ENCODE measurements at places on chromosomes 4 and X.
A peak's percentile ranks its signal among the peaks of the same experiment; 100 is the strongest.

DNA sequence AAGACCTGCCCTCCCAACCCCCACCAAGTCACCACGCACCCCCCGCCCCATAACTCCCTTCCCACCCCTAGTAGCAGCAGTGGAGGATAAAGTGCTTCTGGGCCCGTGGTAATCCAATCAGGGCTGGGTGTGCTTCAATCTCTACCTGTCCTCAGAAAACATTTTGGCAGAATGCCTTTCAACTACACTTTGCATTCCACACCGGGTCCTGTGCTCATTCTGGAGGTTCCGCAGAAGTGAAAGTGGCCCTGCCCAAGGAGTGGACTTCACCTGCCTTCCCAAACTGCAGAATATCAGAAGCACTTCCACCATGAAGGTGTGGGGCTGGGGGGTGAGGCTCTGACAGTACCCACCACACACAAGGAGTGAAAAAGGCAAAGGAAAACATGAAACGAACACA is 322.3 kb downstream of the DHX15 start:
- no peak for DNase-seq

- peak; percentile 38 for DNase-seq
Measured at GRCh38 chr4:673349-674091, 556 bp downstream of the ATP5ME start.

GRCh38 chr4:79199743-79200142 is 126.1 kb downstream of the NAA11 start:
- no peak for DNase-seq

- no peak for DNase-seq
Measured at GRCh38 chrX:41553688-41554087, 106.5 kb downstream of the NYX start.

GRCh38 chr4:170339522-170339921 is 249.8 kb upstream of the AADAT start:
- DNase-seq, result no peak

DNA sequence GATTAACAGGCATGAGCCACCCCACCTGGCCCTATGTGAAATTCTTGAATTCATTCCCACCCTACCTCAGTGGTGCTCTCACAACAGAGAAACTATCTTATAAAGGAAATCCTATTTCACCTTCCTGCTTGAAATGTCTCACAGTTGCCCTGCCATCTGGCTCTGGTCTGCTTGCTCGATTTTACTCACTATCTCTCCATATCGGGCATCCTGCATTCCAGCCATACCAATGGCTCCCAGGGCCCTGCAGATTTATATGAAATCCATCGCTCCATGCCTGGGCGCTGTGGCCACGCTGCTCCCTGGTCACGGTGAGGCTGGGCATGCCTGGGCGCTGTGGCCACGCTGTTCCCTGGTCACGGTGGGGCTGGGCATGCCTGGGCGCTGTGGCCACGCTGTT is 15.8 kb downstream of the SORBS2 start:
- DNase-seq, result no peak

- no peak for DNase-seq
Measured at GRCh38 chrX:39875834-39876628, 221.7 kb downstream of the BCOR start.

- DNase-seq, result no peak
Measured at GRCh38 chr4:1495416-1496115, 89.3 kb upstream of the NKX1-1 start.

GRCh38 chrX:48891402-48892288 is 5.9 kb downstream of the TIMM17B start:
- peak; percentile 72 for DNase-seq

DNA sequence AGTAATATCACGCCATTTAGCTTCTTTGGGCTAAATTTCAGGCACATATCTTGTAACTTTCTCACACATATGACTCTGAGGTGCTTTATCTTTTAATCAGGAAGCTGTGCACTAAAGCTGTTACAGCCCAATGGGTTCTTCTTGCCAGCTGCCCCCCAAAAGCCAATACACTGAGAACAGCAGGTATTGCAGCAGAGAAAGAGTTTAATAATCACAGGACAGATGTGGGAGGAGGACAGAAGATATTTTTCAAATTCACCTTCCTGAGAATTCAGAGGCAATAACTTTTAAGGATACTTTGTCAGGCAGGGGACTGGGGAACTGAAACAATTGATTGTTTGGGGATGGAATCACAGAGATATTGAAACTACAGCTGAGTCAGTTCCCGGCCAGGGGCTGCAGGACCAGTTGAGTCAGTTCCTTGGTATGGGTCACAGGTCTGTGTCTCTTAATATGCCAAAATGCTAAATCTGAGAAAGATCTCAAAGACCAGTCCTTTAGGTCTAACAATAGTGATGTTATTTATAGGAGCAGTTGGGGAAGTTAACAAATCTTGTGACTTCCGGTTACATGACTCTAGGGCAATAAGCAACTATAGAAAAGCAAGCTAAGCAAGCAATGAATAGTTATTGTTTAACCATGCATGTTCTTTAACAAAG is 28.1 kb downstream of the DDIT4L start:
- DNase-seq, result no peak

GRCh38 chr4:79065262-79065661 is 126.0 kb upstream of the PAQR3 start:
- no peak for DNase-seq

DNA sequence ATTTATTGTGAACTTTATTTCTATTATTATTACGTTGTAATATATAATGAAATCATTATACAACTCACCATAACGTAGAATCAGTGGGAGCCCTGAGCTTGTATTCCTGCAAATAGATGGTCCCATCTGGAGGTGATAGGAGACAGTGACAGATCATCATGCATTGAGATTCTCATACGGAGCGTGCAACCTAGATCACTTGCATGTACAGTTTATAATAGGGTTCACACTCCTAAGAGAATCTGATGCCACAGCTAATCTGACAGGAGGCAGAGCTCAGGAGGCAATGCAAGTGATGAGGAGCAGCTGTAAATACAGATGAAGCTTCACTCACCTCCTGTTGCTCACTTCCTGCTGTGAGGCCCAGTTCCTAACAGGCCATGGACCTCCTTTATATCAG is 2170.2 kb downstream of the PCDH7 start:
- DNase-seq, result no peak

DNA sequence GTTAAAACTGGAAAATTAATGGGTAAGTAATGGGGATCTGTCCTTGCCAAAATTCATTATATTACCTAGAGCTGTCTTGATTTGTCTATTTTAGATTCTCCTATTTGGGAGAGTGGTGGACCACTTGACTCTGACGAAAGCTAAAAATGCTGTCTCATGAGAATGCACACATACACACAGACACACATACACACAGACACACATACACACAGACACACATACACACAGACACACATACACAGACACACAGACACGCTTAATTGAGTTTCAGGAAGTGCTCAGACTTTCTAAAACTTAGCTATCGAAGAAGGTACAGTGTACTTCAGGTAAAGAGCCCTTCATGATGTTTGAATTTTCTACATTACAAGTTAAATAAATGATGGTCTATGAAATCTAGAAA is 279.5 kb downstream of the ANKRD50 start:
- DNase-seq, result no peak

GRCh38 chr4:140423106-140423505 is 4.3 kb downstream of the CLGN start:
- no peak for DNase-seq

DNA sequence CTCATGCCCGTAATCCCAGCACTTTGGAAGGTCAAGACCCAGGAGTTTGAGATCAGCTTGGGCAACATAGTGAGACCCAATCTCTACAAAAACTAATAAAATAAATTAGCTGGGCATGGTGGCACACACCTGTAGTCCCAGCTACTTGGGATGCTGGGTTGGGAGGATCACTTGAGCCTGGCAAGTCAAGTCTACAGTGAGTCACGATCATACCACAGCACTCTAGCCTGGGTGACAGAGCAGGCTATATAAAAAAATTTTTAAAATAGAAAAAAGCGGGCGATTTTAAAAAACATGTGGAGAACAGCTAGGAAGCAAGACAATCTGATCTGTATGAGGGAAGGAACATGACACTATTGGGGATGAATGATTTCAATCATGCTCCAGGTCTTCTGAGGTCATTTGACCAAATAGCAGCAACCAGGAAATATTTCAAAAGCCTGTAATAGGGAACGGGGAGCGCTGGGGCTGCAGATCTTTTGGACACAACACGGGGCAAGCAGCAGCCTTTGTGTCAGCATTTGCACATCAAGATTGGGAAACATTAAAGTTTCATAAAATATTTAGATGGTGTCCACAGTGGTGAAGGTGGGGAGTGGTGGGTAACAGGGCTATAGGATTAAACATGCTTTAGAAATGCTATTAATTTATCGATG is 48.3 kb upstream of the GUCY1A1 start:
- no peak for DNase-seq

- peak; percentile 29 for DNase-seq
Measured at GRCh38 chrX:119008110-119008744, 33.8 kb downstream of the LONRF3 start.

DNA sequence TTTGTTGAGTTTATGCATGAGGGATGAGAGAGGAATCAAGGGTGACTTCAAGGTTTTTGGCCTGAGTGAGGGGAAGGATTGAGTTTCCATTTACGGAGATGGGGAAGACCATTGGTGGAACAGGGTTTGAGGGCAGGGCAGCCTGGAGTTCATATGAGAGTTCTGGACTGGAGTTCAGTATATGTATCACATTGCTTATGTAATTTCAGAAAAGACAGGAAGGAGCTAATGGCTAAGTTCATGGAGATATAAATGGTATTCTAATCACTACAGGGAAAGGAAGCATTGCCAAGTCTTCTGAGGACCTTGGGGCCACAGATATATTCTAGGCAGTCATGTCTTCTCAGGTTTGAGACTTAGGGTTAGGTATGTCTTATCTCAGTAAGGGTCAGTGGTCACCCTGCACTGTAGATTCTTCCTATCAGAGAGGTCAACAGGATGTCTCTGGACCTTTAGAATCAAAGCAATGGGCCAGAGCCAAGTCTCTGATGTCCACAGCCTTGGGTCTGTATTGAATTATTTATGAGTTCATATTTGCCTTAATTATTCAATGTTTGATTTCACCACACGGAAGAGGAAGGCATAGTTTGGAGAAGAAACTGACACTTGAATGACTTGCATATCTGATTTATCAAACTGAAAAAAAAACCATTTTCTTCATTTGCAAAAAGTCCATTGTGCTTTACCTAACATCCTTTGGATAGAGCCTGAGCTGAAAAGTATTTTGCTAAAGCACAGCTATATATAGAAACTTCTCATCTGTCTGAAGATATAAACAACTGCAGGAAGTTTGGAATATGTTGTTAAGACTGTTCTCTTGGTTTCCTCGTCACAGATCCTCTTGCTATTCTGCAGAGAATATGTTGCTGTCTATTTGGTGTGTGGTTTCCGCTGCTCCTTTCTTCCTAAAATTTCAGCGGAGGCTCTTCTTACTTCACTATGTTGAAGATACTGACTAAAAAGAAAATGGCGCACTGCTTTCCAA is 139.5 kb downstream of the PDGFRA start:
- no peak for DNase-seq

- no peak for DNase-seq
Measured at GRCh38 chr4:108850219-108850649, 87.4 kb upstream of the ETNPPL start.

DNA sequence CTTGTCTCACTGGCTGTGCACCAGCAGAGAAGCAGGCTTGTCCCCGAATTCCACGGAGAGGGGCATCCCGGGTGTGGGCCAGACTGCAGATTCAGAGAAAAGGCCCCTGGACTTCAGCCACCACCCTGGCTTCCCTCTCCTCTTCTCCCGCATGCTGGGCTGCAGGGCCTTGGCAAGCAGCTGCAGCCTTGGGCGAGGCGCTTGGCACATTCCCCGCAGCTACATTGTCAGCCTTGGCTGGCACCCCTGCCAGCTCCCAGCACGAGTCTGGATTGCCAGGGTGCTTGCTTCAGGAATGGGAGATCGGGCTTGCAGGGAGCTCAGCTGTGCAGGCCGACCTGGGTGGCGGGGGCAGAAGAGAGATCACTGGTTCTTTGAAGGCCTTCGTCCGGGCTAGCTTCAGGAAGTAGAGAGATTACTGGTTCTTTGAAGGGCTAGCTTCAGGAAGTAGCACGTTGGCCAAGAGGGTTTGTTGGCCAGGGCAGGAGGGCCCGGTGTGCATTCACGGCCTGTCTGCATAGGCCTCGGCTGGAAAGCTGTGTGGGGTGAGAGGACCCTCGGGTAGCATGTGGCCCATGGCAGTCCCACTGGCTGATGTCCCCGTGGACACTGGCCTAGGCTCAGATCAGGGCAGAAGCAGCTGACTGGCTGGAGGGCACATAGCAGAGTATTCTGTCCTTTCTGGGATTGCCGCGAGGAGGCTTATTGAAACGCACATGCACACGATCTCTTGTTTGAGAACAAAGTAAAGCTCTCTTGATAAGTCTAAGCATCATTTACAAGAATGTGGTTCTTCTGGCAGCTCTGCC is 2.7 kb downstream of the ABCD1 start:
- DNase-seq, result no peak

DNA sequence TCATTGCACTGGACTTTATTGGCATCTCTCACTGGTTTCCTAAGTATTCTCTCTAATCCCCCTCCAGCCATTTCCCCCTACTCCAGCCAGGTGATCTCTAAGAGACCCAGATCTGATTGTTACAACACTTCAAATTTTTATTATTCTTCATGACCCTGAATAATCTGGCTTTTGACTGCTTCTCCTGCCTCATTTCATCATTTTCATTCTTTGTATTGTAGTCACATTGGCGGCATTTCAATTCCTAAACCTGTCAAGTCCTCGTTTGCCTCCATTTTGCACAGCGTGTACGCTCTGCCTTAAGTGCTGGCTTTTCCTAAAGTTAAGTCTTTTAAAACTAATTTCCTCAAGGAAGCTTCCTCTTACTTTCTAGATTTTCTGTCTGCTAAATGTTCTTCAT is 31.6 kb downstream of the UBE2K start:
- DNase-seq, result no peak

DNA sequence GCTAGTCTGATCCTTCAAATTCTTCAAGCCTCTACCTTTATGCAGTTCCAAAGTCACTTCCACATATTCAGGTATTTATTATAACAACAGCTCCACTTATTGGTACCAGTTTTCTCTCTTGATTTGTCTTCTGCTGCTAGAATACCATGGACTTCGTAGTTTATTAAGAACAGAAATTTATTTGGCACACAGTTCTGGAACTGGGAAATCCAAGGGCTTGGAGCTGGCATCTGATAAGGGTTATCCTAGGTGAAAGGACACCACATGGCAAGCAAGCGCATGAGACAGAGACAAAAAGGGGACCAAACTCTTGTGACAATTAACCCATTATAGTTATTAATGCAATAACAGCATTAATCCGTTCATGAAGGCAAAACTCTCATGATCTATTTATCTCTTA is 600.5 kb upstream of the ATOH1 start:
- DNase-seq, result no peak

Data from endothelial cell (in vitro differentiated cells).